ENCODE measurements at places on chromosomes 3 and 15. TPM values are rescaled to one million over a fixed set of nuclear protein-coding genes. Genes with fewer than 3 reads are reported as not detected.

- H3K27me3 ChIP-seq = no peaks in the 10 kb centered on the region
- peaks cover 12% of the 10 kb centered on the region for H3K36me3 ChIP-seq
- no peak for DNase-seq
- H3K27ac ChIP-seq = no peak overlapping the region
- H3K4me3 ChIP-seq = no peak overlapping the region
Measured at GRCh38 chr15:76253691-76254473, 57.4 kb downstream of the ETFA start.

DNA sequence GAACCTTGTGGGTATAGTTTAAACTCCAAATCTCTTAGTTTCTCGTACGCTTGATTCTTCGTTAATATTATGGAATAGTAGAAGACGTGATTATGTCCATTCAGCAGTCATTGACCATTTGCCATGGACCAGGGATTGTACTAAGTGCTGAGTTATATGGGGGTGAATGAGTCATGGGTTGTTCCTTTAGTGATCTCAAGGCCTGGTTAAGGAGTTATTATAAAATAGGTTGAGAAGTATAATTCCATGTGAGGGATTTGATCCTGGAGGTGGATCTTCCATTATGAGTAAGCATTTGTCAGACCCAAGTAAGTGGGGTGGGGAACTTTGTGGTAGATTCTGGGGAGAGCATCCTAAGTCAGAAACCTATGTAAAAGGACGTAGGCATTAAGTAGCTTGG lies 15.4 kb downstream of the NR2C2 start:
- no peak overlapping the region for H3K27ac ChIP-seq
- H3K4me3 ChIP-seq = no peak overlapping the region
- peaks cover 22% of the 10 kb centered on the region for H3K4me1 ChIP-seq
- no peak for DNase-seq

GRCh38 chr15:87496109-87496508 lies 760.4 kb downstream of the NTRK3 start:
- no peak overlapping the region for H3K4me3 ChIP-seq
- H3K36me3 ChIP-seq = no peaks in the 10 kb centered on the region
- no peaks in the 10 kb centered on the region for H3K4me1 ChIP-seq
- no peak overlapping the region for H3K27ac ChIP-seq
- DNase-seq = no peak

DNA sequence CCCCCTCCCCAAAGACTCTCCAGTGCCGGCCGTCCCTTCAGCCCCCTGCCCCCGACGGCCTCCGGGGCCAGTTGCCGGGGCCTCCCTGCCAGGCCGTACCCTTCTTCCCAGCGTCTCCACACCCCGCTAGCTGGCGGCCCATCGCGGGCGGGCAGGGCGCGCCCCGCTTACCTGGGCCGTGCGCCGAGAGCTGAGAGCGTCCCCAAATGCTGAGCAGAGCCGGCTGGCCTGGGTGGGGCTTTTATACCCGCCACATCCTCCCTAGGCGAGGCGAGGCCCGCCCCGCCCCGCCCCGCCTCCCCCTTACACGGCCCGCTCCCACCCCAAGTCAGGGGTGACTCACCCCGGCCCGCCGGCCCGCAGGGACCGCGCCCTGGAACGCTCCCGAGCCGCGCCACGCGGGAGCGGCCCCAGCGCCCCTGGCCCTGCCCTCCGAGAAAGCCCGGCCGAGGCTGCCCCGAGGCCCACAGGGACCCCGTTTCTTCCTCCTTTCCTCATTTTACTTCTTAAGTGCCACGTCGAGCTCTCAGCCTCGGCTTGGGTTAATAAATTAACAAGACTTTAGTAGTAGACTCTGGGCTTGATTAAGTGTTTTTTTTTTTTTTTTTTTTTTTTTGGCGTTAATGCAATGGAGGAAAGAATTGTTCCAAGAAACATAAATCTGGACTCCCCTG lies at the start of gene ANXA2:
Gene ANXA2 (minus strand): TSS at position 215 of the 674 bp plus-strand sequence. CDS start 11,911 bp downstream, outside the sequence.
- H3K4me1 ChIP-seq = peaks cover 30% of the 10 kb centered on the region
- peaks cover 7% of the 10 kb centered on the region for H3K27me3 ChIP-seq
- peak within 1 kb of the TSS; percentile 97 for H3K4me3 ChIP-seq
- peaks cover 25% of the 10 kb centered on the region for H3K36me3 ChIP-seq
- H3K27ac ChIP-seq = peak within 1 kb of the TSS; percentile 96

DNA sequence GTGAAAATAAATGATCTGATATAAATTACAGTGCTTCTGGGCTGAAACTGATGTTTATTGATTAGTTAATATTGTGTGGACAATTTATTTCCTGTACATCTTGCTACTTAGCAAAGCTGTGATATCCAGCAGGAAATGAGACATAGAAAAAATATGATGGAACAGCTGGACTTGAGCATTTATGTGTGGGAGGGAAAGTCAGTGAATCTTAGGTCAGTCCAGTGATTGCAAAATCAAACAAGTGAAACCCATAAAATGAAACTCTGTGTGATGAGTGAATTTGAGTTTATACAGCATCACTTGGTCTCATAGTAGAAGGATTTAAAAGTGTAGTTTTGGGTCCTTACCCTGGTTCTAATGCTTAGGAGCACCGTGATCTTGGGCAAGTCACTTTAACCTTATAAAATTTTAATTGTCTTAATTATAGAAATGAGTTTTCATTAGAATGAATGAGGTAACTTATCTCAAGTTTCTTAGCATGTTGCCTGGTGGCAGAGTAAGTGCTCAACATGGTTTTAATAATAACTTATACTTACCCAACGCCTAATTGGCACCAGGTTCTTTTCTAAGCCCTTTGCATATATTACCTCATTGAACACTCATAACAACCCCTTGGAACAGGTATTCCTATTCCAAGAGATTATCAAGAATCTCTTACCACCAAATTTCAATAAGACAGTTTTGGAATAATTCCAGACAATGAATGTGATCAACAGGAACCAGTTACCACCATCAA lies 194.6 kb downstream of the ADAMTSL3 start:
- DNase-seq = no peak
- H3K27me3 ChIP-seq = no peaks in the 10 kb centered on the region
- H3K27ac ChIP-seq = no peak overlapping the region
- no peaks in the 10 kb centered on the region for H3K4me1 ChIP-seq

GRCh38 chr15:101188637-101189408 lies 63.0 kb downstream of the CHSY1 start:
- no peak overlapping the region for H3K4me3 ChIP-seq
- no peak for DNase-seq
- peak overlapping the region; percentile 61 for H3K27ac ChIP-seq
- H3K4me1 ChIP-seq = peaks cover 52% of the 10 kb centered on the region
- H3K27me3 ChIP-seq = no peaks in the 10 kb centered on the region

DNA sequence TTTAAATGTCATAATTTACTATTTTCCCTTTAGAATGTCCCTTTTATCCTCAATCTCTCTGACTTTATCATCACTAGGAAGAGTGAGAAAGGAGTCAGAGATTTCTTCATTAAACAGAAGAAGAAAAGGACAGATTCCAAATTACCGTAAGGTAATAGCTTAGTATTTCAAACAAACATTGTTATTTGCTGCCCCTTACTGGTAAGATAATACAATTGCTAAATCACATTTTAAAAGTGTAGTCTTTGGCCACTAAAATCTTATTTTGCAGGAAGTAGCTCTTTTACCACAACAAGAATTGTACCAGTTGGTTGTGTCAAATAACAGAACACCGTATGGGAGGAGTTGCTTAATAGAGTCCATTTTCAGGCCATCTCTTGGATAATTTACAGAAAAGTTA lies 53.7 kb downstream of the CGGBP1 start:
- no peak overlapping the region for H3K4me3 ChIP-seq
- no peak overlapping the region for H3K27ac ChIP-seq
- DNase-seq = no peak
- peaks cover 19% of the 10 kb centered on the region for H3K27me3 ChIP-seq

- no peak overlapping the region for H3K4me3 ChIP-seq
- H3K4me1 ChIP-seq = peaks cover 1% of the 10 kb centered on the region
- H3K27ac ChIP-seq = no peak overlapping the region
- no peaks in the 10 kb centered on the region for H3K27me3 ChIP-seq
Measured at GRCh38 chr3:142628801-142629200, 32.6 kb downstream of the PLS1 start.

DNA sequence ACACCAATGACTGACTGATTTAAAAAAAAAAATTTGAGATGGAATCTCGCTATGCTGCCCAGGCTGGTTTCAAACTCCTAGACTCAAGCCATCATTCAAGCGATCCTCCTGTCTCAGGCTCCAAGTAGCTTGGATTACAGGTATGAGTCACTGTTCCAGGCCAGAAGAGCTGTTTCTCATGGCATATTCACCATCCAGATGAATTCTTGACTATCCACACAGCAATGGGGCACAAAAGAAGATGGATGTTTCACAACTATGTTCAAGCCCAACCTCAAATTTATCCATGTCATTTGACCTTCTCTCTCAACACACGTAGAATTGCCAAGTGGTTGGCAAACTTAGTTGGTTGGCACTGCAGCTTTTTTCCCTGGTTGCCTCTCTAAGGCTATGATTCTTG lies 40.6 kb downstream of the PRICKLE2 start:
- H3K27ac ChIP-seq = no peak overlapping the region
- peaks cover 5% of the 10 kb centered on the region for H3K27me3 ChIP-seq
- DNase-seq = no peak
- no peaks in the 10 kb centered on the region for H3K4me1 ChIP-seq
- H3K4me3 ChIP-seq = no peak overlapping the region
- H3K36me3 ChIP-seq = no peaks in the 10 kb centered on the region

DNA sequence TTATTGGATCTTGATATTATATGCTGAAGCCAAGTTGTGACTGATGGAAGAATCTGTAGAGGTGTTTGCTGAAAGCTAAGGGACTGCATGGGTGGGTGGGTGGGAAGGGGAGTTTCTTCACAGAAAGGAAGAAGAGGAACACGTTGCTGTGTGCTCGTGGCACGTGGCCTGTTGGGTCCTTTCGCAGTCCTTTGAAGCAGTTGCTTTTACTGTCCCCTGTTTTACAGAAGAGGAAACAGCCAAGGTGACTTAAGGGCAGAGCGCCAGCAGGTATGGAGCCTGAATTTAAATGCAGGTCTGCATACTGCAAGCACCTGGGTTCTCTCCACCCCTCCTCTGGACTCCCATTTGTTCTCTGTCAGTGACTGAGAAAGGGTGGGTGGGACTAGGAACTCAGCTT lies 59.4 kb upstream of the PRR23C start:
- no peaks in the 10 kb centered on the region for H3K36me3 ChIP-seq
- H3K4me3 ChIP-seq = no peak overlapping the region
- H3K27ac ChIP-seq = no peak overlapping the region
- no peaks in the 10 kb centered on the region for H3K4me1 ChIP-seq
- DNase-seq = no peak
- peaks cover 5% of the 10 kb centered on the region for H3K27me3 ChIP-seq

GRCh38 chr15:73522011-73522410 lies 79.0 kb downstream of the REC114 start:
- H3K27me3 ChIP-seq = peaks cover 22% of the 10 kb centered on the region
- H3K4me3 ChIP-seq = no peak overlapping the region
- H3K27ac ChIP-seq = no peak overlapping the region
- H3K36me3 ChIP-seq = no peaks in the 10 kb centered on the region
- peaks cover 2% of the 10 kb centered on the region for H3K4me1 ChIP-seq

The CCR3 gene
- 1.9 TPM for total RNA-seq

The TJP1 gene
- total RNA-seq = not detected

The ADCY5 gene
- total RNA-seq = not detected

The ABHD6 gene
- 4.4 TPM for total RNA-seq

The SAMMSON gene
- not detected for total RNA-seq

Data from activated naive CD8-positive, alpha-beta T cell treated with anti-CD3 and anti-CD28 coated beads, Interleukin-2, amount 10 ng/mL, durations not matched to agents 7 days and 5 days (primary cell).